ENCODE measurements at places on chromosomes 1 and 21.

DNA sequence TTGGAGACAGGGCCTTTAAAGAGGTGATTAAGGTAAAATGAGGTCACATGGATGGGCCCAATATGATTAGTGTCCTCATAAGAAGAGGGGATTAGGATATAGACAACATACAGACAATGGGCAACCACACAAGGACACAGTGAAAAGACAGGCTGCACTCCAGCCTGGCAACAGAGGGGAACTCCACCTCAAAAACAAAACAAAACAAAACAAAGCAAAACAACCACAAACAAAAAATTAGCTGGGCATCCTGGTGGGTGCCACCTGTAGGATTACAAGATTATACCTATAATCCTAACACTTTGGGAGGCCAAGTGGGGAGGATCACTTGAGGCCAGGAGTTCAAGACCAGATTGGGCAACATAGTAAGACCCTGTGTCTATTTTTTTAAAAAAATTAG, 4.8 kb upstream of the MDM4 start:
- no peak for DNase-seq

- no peak for DNase-seq
Observed at GRCh38 chr1:20896826-20897225, 109.7 kb upstream of the HP1BP3 start.

DNA sequence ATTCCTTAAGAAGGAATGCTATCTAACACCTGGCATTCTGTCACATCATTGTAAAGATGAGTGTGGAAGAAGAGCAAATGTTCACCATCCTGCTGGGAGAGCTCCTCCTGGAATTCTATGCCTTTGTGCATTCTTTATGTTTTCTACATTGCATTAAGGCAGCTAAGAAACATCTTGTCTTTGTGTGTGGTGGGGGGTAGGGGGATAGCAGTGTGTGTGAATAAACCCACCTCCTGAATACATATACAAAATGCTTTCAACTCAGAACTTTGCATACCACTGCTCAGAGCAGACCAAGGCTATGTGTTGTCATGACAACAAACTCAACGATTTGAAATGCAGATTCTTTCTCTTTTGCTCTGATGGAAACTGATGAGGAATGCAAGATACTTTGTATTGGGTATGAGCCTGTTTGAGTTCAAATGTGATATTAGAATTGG, 193.6 kb upstream of the KAZN start:
- no peak for DNase-seq

GRCh38 chr1:84845357-84845756, 47.6 kb downstream of the LPAR3 start:
- DNase-seq: no peak

- DNase-seq: peak; percentile 71
Observed at GRCh38 chr1:154760469-154760933, 109.6 kb downstream of the KCNN3 start.

DNA sequence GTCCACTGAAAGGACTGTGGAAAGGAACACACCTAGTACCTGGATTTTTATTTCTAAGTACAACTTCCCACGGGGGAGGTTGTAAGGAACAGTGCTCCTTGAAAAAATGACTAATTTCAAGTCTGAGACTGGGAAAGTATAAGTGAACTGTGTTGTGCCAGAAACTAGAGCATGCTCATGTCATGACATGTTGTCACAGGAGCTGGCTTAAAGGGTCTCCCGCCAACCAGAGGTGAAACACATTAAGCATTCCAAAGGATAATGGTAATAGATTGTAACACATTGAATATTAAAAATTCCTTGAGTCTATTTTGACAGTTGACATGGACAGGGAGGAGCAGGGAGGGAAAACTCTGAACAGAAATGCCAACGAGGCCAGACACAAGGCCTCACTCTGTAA, 6.3 kb downstream of the ATP2B4 start:
- no peak for DNase-seq

- DNase-seq: no peak
Observed at GRCh38 chr1:53145619-53145941, 3.1 kb upstream of the SLC1A7 start.

DNA sequence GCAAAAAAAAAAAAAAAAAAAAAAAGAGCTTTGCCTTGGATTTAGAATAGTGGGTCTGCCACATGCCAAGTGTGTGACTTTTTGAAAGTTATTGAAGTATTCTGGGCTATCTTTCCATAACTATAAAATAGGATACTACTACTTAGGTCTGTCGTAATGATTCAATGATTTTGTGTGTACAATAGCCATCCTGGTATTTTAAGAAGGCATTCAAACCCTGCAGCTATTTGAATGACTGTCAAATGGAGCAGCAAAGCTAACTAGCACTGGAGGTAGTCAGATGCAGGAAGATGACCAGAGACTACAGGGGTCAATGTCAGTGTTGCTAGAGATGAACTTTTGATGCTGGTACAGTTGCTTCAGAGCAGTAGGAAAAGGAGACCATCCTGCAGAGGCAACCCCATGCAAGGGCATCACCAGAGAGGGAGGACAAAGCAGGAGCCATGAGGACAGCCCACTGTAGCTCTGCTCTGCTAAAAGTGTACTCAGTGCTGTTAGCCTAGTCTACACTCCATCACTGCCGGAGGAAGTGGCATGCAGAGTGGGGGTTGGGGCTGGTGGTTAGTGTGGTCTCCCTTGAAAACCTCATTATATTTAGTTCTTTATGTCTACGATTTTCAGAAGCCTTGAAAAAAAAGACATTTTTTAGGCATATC, 29.0 kb downstream of the DUSP10 start:
- DNase-seq: peak; percentile 50

DNA sequence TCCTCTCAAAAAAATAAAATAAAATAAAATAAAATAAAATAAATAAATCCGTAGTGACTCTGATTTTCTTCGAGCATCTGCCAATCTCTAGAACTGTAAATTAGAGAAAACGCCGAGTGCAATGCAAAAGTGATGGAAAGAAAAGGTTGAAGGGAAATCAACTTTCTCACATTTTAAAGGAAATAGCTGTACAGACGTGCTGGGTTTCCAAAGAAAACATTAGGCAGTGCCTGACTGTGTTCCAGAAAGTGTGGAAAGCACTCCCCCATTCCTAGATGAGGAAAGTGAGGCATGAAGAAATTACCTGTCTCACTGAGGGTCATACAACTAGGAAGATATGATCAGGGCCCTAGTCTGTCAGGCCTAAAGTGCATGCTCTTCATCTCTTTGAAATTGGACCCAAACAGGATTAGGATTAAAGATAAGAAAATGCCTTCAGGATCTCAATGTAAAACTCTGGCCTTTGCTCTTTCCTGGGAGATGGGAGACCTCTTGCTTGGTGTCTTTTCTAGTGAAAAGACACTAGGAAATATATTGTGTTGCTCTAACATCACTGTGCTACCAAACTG, 1.8 kb upstream of the PTPN14 start:
- no peak for DNase-seq

- no peak for DNase-seq
Observed at GRCh38 chr1:228937851-228938536, 202.7 kb downstream of the RHOU start.

GRCh38 chr1:51878308-51878615, 265 bp downstream of the NRDC start:
- DNase-seq: no peak

- DNase-seq: no peak
Observed at GRCh38 chr1:210143465-210144062, 89.0 kb upstream of the SERTAD4 start.

- DNase-seq: no peak
Observed at GRCh38 chr21:27532076-27532475, 565.2 kb upstream of the ADAMTS5 start.

GRCh38 chr1:218546314-218546713, 201.2 kb downstream of the TGFB2 start:
- no peak for DNase-seq

- DNase-seq: no peak
Observed at GRCh38 chr1:237873487-237874211, 17.1 kb downstream of the ZP4 start.

DNA sequence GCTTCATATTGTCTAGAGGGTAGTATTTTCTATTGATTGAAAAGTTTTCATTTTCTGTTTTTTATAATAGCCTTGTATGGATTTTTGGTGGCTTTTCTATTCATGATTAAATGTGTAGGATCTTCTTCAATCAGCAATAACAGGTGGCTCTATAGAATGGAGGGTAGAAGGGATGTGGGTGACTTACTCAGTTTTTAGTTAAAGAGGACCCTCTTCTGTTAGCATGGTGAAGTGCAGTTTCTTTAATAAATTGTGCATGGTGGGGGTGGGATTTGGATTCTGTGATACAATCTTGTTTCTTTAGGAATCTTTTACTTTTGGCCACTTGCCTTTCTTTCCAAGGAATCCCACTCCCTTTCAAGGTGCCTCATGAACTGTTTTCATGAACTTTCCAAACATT, 64.7 kb downstream of the SLC35A3 start:
- no peak for DNase-seq

GRCh38 chr1:172148213-172148612, 272.3 kb upstream of the C1orf105 start:
- DNase-seq: no peak

GRCh38 chr1:184504040-184504954, 117.5 kb downstream of the C1orf21 start:
- no peak for DNase-seq

- no peak for DNase-seq
Observed at GRCh38 chr1:151815716-151816327, 10.6 kb upstream of the LINGO4 start.

GRCh38 chr1:235101558-235102258, 26.9 kb downstream of the TOMM20 start:
- no peak for DNase-seq

DNA sequence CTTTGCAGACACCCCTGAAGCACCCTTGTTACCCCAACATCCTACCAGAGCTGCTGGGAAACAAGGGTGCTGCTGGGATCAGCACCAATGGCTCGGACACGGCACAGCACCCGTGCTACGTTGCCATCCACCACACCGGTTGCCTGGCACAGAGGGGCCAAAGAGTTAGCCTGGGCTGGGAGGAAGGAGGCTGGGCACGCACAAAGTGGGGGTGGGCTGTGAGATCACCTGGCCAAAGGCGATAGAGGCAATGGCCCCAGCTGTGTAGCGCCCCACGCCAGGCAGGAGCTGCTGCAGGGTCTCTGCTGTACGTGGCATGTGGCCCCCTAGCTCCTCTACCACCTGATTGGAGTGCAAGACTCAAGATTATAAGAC, 5.6 kb downstream of the HPDL start:
- DNase-seq: no peak

- no peak for DNase-seq
Observed at GRCh38 chr21:15060543-15061175, 4.1 kb downstream of the NRIP1 start.

DNA sequence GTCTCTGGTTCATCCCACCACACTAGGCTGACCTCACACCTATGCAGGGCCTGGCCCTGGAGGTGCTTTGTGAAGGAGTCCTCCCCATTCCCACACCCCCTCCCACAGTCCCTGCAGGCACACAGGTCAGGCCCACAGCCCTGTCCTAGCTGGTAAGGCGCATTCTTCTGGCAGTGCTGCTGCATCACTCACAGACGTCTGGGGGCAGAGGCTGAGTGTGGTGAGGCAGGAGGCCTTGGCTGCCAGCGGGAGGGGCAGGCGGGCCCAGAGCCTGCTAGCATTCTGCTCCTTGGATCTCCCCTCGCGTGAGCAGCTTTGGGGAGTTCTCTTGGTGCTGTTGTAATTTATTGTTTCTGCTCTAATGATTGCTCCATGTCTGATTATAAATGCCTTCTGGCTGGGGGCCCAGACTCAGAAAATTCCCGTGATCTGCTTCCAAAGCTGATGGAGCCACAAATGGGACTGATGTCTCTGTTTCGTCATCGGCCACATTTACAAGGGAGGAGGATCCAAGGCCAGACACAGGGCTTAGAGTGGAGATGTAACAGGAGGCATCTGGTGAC, 62.9 kb downstream of the TRABD2B start:
- no peak for DNase-seq

DNA sequence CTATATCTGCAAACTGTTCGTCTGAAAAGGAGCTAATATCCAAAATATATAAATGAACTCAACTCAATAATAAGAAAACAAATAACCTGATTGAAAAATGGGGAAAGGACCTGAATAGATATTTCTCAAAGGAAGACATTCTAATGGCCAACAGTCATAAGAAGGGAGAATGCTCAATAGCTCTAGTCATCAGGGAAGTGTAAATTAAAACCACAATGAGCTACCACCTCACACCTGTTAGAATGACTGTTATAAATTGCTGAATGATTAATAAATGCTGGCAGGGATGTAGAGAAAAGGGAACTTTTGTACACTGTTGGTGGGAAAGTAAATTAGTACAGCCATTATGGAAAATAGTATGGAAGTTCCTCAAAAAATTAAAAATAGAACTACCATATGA, 21.2 kb upstream of the C1orf115 start:
- no peak for DNase-seq

GRCh38 chr21:46211376-46211775, 17.2 kb downstream of the LSS start:
- no peak for DNase-seq

DNA sequence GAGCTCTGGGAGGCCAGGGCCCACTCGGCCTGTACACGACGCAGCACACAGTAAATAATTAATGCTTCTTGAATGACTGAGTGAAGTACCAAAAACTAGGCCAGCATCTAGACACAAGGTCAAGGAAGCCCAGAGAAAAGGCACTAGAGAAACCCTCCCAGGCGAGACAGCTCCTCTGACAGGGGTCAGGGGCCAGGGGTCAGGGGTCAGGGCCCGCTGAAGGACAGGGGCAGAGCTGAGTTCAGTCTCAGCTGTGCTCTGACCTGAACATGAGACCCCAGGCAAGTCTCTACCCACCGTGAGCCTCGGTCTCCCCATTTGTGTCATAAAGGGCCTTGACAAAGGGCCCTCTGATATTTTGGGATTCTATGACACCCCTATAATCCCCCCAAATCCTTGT, 56.4 kb downstream of the LDLRAD2 start:
- no peak for DNase-seq

- peak; percentile 38 for DNase-seq
Observed at GRCh38 chr1:1344655-1345361, 4.4 kb downstream of the DVL1 start.

- DNase-seq: no peak
Observed at GRCh38 chr1:27383039-27383605, at the start of gene CD164L2. TSS of gene CD164L2 (minus strand) at chr1:27383333. CDS start at chr1:27383239, 94 bp downstream.

DNA sequence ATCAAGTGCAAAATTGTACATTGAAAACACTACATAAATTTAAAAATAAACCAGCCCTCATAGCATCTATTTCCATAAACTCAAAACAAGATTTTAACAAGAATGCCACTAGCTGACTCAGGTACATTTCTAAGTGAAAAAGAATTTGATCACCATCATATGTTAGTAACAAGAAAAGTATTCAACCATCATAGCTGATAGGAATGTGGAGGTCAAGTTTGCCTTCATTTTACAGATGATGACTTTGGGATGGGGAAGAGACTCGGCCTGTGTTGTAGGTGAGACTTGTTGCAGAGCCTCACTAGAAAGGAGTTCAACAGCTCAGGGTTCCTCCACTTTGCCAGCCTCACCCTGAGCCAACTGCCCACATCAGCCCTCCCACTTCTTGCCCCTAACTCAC, 318.8 kb upstream of the FAM78B start:
- DNase-seq: no peak

- no peak for DNase-seq
Observed at GRCh38 chr21:46299167-46299566, 13.0 kb downstream of the YBEY start.

GRCh38 chr1:35708441-35708921, 10.2 kb downstream of the C1orf216 start:
- DNase-seq: no peak

- DNase-seq: no peak
Observed at GRCh38 chr1:8862528-8862927, 16.0 kb downstream of the ENO1 start.

GRCh38 chr1:92577261-92577895, 90.7 kb upstream of the GFI1 start:
- DNase-seq: no peak

- DNase-seq: no peak
Observed at GRCh38 chr1:150876119-150876454, 312 bp downstream of the ARNT start.

All from stimulated activated CD8-positive, alpha-beta memory T cell treated with anti-CD3 and anti-CD28 coated beads, Interleukin-15, amount 100 ng/mL, for 4 hours (primary cell).